CD4-positive, alpha-beta memory T cell (primary cell): ENCODE measurements at places on chromosomes 6 and 20.

DNA sequence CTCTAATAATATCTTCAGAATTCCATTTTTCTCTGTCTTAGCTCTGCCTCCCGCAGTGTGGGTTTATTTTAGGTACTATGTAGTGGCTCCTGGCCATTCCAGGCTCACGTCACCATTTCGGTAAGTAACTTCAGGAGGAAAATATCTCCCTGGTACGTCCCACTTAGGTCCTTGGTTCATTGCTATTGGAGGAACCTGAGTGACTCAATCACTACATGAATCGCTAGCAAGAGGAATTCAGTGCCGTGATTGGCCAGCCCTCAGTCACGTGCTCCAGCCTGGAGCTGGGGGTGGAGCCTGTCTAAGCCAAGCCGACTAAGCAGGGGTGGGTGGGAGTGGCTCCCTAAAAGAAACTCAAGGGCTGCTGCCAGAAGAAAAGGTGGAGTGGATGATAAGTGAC, 67.3 kb upstream of the E2F3 start:
- DNase-seq = no peak

GRCh38 chr6:158706369-158706982, 56.6 kb downstream of the SYTL3 start:
- no peak for DNase-seq

DNA sequence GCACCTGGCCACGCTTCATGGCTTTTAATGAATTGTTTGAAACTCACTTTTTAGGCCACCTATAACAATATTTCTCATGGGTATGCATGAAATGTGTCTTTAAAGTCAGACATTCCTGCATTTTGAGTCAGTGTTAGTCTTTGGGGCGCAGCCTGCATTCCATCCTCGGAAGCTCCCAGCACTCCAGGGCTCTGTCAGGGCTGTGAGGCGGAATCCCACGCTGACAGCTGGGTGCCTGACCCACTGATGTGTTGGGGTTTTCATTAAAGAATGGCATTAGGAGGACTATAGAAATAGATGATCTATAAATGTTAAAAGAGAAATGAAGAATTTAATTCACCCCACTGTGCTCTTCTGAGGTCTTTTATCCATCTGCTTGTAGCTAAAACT, 16.2 kb upstream of the CLDN20 start:
- DNase-seq = no peak

DNA sequence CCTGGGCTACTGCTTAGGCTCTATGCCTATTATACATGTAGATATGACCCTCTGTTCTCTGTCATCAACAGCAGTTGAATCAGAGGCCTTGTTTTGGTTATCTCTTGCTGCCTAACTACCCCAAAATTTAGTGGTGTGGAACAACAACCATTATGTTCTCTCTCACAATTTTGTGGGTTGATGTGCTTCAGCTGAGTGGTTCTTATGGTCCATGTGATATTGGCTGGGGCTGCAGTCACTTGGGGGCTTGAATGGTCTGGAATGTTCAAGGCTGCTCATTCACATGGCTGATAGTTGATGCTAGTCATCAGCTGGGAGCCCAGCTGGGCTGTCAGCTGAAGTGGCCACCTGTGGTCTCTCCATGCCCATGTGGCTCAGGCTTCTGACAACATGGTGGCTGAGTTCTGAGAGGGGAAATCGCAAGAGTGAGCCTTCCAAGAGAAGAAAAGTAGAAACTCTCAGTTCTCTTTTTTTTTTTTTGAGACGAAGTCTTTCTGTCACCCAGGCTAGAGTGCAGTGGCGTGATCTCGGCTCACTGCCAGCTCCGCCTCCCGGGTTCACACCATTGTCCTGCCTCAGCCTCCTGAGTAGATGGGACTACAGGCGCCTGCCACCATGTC, 47.8 kb downstream of the SHLD1 start:
- DNase-seq = no peak

DNA sequence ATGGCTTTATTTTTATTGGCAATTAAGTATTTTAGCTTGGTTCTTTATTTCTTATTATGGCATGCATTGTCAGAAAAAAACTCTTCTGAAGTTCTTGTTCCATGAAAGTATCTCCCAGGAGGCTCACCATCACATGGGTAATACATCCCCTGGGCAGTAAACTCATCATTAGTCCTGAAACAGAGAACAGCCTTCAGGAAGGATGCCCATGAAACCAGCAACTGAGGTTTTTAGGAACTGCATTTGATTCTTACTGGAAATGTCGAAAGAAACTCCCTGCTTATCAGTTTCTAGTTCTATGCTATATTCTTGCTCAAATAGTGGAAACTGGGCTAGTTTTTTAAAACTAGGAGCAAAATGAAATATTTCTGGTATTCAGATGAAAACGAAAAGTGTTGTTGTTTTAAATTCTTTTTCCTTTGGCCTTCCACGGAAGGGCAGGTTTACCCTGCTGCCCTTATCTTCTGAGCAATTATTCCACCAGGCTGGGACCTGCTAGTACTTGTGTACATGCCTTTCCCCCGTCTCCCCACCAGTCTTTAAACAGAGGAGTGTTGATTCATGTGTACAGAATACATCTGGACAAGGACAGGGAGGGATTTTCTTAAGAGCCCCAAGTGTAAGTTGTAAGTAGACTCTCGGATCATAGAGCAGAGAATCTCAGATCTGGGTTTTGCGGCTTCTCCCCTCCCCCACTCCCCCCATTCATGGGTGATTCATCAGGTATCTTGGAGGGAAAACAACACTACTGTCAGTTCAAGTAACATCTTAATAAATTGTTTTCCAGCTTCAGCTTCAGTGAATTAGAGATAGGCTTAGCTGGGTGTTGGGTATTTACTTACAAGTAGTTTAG, 81.5 kb downstream of the RTN4IP1 start:
- no peak for DNase-seq

DNA sequence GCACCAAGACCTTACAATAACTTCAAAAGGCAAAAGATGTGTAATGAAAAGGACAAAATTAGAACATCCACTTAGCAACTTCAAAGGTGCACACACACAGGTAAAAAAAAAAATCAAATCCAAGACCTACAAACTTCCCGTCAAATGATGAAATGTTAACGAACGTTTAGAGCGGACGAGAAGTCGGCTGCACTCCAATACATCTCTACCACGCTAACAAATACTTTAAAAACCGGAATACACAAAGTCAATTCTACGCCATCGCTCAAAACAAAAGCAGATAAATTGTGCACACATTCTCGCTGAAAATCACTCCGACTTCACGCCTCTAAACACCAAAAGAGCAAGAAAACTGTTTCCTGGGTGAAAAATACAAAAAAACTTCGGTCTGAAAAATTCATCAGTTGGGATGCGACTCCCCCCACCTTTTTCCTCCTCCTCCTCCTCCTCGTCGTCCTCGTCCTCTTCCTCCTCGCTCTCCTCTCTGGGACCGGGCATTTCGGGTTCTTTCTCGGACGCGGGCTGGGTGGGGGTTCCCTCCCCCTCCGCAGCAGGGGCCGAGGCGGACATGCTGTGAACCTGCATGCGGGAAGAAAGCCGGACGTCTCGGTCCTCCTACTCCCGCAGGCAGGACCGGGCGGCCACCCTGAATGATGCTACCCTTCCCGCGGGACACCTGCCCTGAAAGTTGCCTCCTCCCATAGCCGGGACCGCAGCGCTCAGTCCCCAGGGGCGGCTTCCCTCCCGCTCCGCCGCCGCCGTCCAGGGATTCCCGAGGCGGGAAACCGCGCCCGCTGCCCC, 712 bp downstream of the DEK start:
- peak; percentile 48 for DNase-seq

- DNase-seq = no peak
Observed at GRCh38 chr6:6579281-6579680, 9.2 kb upstream of the LY86 start.

DNA sequence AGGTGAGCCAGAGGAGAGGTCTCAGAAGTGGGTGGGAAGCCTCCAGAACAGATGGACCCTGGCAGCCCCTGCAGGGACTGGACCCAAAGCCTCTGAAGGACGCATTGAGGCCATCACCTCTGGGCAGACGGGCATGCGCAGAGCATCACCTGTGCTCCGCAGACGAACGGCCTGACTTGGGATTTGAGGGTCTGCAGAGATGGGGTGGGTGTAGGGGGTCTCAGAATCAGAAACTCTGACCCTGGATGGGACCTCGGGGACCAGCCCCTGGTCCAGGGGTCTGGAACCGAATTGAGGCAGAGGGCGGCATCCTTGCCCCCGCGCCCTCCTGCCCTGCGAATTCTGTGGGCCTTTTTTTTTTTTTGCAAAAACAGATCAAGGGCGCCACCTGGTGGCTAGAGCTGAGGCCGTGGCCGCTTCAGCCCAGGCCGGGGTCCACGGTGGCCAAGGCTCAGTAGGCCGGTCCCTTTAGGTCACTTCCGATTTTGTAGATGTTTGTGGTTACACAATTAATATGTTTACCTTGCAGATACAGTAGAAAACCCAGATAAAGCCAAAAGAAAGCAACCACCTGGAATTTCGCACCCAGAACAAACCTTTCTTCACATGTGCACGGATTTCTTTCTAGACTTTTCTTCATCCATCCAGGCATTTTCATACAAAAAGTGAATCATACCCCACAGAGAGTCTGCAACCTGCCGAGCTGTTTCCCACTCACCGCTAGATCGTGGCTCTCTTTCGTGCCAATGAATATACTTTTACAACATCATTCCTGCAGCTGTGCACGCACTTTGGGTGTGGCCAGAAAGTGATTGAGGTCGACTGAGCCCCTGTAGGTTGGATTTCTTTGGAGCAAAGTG, 25.9 kb downstream of the ZBP1 start:
- peak; percentile 25 for DNase-seq

GRCh38 chr6:105397987-105398386, 4.9 kb downstream of the PREP start:
- no peak for DNase-seq

DNA sequence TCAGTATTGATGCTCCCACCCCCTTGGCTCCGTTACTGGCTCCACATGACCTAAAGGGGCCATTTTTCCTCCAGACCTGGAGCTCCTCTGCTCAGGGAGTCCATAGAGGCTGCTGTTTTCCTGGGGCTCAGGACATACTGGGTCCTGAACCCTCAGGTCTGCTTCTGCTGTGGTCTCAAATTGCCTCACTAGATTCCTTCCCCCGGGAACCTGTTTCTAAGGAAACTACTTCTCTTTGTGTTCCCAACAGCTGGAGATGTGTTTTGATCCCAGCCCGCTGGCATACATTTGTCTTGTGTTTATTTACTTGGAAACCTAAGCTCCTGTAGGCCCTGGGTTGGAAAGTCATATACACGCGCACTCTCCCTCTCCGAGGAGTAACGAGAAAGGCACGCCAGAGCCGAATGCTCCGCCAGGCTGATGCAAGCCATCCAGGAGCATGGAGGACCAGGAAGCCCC, 222.8 kb downstream of the UST start:
- DNase-seq = no peak

DNA sequence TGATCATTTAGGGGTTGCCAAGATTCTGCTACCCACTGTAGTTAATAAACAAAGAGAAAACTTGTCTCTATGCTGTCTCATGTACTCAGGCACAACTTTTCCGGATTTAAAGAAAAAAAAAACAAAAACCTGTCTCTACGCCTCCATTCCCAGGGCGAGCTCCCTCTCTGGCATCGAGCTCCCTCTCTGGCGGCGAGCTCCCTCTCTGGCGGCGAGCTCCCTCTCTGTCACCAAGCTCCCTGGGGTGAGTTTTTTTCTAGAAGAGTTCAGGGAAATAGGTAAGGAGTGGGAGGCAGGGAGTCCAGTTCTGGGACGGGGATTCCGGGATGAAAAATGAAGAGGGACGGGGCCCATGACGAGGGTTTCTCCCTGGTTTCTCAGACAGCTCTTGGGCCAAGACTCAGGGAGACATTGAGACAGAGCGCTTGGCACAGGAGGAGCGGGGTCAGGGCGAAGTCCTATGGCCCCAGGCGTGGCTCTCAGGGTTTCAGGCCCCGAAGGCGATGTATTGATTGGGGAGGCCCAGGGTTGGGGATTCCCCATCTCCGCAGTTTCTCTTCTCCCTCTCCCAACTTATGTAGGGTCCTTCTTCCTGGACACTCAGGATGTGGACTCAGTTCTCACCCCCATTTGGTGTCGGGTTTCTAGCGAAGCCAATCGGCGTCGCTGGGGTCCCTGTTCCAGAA, 16.5 kb upstream of the HLA-A start:
- DNase-seq = no peak

- no peak for DNase-seq
Observed at GRCh38 chr6:117222861-117223260, 42.5 kb upstream of the VGLL2 start.

- no peak for DNase-seq
Observed at GRCh38 chr6:162833776-162834175, 106.0 kb downstream of the PACRG start.

- no peak for DNase-seq
Observed at GRCh38 chr20:56352345-56353055, 6.3 kb upstream of the FAM210B start.

GRCh38 chr20:43046966-43047365, 142.7 kb downstream of the PTPRT start:
- DNase-seq = no peak

DNA sequence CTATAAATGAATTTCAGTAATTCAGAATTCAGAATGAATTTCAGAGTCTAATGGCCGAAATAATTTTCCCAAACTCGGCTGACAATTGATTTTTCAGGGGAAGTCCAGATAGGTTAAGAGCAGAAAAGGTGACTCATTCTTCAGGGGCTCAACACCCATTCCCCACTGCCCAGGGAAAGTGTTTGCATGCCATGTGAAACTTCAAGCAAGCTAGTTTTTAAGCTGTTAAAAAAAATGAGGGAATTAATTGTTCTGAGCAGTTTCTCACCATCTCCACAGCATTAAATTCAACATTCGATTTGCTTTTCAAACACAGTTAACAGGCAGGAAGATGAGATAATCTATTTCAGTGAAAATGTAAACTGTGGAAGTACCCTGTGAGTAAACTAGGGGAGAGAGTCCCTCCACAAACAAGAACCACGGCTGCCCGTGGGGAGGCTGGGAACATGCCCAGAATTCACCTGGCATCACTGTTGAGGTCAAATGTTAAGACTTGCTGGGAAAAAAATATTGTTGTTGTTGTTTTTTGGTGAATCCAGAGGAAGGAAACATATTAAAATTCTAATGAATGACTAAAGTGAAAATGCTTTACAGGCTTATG, 650.8 kb upstream of the AGPAT4 start:
- no peak for DNase-seq

- DNase-seq = no peak
Observed at GRCh38 chr6:36326356-36326995, 10.2 kb downstream of the BNIP5 start.

GRCh38 chr6:21265730-21266044, 327.9 kb upstream of the SOX4 start:
- DNase-seq = no peak

DNA sequence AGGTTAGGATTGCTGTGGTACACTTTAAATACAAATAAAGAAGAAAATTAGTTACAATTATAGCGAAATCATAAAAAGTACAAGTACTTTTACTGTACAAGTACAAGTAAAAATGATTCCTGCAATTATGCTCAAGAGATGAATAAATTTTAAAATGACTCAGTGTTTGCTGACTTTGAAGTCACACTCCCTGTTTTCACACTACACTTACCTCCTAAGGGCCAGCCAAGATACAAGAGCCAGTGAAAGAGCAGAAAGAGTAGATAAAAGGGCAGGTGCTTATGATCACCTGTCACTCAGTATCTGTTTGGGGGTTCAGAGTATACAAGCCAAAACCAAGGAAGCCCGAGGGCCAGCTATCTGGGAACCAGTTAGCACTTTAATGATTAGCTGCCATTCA, 41.0 kb upstream of the COL21A1 start:
- no peak for DNase-seq
